ENCODE measurements at places on chromosomes 2 and 18.

DNA sequence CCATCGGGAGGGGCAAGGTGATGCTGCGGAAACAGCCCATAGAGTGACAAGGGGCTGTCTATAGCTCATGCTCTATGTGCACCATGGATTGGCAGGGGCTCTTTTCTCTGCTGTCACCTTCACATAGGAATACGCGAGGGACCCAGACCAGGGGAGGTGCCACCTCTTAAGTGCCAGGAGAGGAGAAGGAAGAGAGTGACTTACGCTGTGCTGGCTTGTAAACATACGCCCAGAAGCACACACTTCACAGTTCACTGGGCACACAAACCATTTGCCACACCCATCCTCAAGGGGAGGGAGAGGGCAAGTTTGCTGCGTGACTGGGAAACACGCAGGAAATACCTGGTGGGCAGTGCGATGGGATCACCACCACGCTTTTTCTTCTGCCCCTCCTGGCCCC lies 65.1 kb upstream of the GPR45 start:
- DNase-seq, result no peak

- DNase-seq, result no peak
Measured at GRCh38 chr2:69561101-69561500, 82.4 kb downstream of the AAK1 start.

DNA sequence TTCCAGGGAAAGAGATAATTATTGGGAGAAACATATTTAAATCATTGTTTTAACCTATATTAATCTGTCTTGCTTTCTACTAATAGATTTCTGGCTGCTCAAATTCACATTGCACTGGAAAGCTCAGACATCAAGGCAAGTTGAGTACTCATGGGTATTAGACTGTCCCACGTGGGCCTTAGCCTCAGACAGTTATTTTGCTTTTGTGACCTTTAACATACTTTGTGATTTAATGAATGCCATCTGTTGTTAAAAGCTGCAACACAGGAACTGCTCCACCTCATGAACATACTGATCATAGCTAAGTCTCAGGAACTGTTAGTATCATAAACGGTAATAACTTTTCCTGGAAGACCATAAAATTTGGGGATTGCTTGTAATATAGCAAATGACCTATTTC lies 2.7 kb upstream of the LCT start:
- DNase-seq, result no peak

DNA sequence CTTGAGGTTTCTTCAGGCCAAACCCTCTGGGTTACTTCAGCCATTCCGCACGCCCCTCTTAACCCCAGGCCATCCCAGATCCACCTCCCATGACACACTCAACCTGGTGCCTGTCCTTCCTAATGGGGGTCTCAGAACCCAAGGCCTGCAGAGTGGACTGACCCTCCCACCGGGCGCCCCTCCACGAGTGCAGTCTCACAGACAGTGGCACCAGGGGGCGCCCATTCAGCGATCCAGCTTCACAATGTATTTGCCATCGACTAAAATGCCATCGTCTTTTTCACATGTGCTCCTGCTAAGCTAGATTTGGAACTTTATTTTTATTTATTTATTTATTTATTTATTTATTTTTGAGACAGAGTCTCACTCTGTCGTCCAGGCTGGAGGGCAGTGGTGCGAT lies 38.5 kb downstream of the INPP5D start:
- no peak for DNase-seq

DNA sequence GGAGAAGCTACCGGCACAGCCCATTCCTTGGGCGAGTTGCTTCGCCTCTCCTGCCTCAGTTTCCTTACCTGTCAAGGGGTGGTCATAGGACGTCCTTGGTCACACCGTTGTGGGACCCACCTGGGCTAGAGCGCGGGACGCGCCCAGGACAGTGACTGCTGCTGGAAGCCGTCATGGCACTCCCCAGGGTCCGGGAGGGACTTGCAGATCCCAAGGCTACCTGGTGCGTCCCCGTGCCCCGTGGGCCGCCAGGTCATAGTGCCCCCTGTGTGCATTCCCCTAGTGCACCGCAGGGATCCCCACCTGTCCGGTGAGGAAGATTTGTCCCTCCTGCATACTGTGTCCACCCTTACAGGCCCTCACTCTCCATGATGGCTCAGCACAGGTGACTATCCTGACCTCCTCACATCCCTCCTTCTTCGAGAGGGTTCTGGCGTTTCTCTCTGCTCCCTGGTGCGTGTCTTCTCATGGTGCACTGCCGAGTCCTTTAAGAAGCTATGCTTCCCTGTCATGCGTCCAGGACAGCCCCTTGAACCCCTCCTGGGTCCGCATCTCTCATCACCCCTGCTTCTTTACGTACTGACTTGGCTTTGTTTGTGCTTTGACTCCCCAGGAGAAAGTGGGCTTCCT lies 886 bp upstream of the STK25 start:
- DNase-seq, result no peak

GRCh38 chr2:44480068-44480467 lies 118.3 kb downstream of the CAMKMT start:
- DNase-seq, result no peak

- DNase-seq, result no peak
Measured at GRCh38 chr2:208363485-208363884, 43.1 kb upstream of the PTH2R start.

DNA sequence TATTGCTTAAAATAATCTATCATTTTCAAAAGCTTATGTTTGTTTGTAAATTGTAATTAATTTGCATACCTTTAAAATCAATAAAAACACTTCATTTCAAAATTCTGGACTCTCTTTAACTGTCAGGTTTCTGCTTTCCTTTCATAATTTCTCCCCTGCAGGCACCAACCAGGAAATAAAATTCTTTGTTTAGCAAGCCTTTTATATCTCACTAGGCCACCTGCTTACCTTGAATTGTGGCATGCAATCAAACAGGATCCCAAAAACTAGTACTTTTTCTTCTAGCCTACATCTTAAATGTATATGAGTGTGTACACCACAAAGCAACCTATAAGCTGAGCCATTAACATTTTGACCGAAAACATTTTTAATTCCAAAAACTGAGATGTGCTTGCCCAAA lies 233.1 kb downstream of the NR4A2 start:
- DNase-seq, result no peak
